ENCODE measurements at places on chromosomes 1 and 21. TPM values are rescaled to one million over a fixed set of nuclear protein-coding genes. Genes with fewer than 3 reads are reported as not detected.

DNA sequence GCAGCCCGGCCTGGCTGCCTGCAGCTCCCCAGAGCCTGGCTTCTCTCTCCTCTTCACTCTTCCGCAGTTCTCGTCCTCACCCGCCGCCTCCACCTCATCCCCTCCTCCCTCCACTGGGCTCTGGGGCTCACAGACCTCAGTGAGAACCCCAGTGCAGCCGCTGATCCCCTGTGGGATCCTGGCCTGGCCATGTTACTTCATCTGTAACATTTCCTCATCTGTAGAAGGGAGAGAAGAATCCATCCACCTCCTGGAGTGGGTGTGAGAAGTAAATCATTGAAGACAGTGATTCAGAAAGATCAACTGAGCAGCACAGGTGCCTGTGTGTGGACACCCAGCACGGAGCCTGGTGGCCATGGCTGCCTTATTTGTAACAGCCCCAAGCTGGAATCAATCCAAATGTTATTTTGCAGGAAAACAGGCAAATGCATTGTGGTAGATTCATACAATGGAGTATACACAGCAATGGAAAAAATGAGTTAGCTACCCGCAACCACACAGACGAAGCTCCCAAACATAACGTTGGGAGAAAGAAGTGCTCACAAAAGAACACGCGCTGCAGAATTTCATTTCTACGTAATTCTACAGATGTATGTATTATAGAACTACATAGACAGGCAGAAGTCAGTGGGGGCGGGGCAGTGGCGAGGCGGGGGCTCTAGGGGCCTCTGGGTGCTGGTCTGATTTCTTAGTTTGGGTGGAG, 8.7 kb downstream of the LAPTM5 start:
- DNase-seq, result no peak

GRCh38 chr1:31934706-31935629, 3.2 kb downstream of the PTP4A2 start:
- DNase-seq, result peak; percentile 15

- DNase-seq, result no peak
These were observed 35.9 kb upstream of the RNF19B start for GRCh38 chr1:33000427-33001026.

- no peak for DNase-seq
These were observed 43.8 kb downstream of the DDR2 start for GRCh38 chr1:162676087-162676486.

LRRC71 gene
- total RNA-seq, result 0.50 TPM

BCL2L15 gene
- 34.3 TPM for total RNA-seq

C1orf74 gene
- total RNA-seq, result 2.5 TPM
